ENCODE measurements at places on chromosomes 5 and 9. TPM values are rescaled to one million over a fixed set of nuclear protein-coding genes. Genes with fewer than 3 reads are reported as not detected.

The CCNO gene
- not detected for total RNA-seq

The HTR1A gene
- total RNA-seq = 5.0 TPM

The IFNA13 gene
- not detected for total RNA-seq

The PCDHB16 gene
- total RNA-seq = 8.2 TPM

The TEX48 gene
- not detected for total RNA-seq

The KIF27 gene
- total RNA-seq = 13.3 TPM

The IRGM gene
- total RNA-seq = 0.45 TPM

The BTNL8 gene
- not detected for total RNA-seq

The ZNF454 gene
- 13.9 TPM for total RNA-seq

The SMIM33 gene
- not detected for total RNA-seq

GRCh38 chr5:137344723-137345322 lies 154.3 kb downstream of the SPOCK1 start:
- DNase-seq = no peak

- DNase-seq = no peak
Measured at GRCh38 chr9:75885652-75886051, 4.8 kb upstream of the PCSK5 start.

DNA sequence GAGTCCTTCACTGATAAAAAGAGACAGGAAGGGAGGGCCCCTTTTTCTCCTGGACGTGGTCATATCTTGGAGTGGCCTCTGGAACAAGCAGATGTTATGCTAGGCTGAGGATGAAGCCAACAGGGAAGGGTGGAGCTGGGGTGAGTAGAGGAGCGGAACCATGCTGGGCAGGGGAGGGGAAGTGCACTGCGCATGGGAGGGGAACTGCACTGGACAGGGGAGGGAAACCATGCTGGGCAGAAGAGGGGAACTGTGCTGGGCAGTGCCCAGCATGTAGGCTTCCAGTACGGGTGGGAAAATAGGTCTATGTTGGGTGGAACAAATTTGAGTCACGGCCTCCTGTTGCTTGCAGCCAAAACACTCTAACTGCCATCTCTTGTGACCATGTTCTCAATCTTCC lies 19.3 kb upstream of the IRX4 start:
- DNase-seq = no peak

DNA sequence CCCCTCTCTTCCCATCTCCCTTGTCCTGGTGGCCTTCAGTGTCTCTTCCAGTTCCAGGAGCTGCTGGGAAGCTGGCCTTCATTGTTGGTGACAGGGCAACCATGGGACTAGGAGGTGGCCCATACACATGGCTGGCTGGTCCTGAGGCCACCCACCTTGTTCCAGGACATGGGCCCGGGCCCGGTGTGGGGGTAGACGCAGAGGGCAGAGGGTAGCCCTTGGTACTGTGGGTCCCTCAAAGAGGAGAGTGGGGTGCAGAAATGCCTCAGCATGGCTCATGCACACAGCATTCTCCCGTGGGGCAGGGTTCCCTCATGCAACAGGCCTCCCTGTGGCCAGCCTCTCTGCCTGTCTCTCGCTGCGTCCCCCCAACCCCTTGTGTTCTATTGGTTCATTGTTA lies 20.8 kb downstream of the SLC6A7 start:
- DNase-seq = no peak

- DNase-seq = no peak
Measured at GRCh38 chr5:103435136-103435889, 127.3 kb downstream of the NUDT12 start.

GRCh38 chr5:50666261-50667022 lies at the start of gene PARP8:
PARP8 (plus strand) TSS chr5:50666637; CDS start chr5:50667096, 459 bp downstream.
- DNase-seq = peak; percentile 5

DNA sequence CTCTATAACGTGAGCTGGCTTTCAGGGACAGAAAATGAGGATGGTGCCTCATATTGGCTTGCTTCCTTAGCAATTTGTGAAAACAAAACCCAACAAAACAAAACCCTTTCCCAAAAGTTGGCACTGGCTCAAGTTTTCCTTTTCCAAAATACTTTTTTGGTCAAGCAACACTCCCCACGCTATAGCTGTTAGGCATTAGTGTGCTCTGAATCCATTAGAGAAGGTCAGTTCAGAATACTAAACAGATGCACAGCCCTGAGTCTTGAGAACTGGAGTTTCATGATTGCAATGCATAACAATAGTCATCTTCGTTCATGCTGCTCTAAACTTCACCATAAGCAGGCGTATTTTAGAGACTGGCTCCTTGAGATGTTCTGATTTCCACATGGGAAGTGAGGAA lies 172.0 kb upstream of the KLF9 start:
- DNase-seq = no peak

GRCh38 chr5:612498-613424 lies 621 bp downstream of the CEP72 start:
- DNase-seq = no peak

DNA sequence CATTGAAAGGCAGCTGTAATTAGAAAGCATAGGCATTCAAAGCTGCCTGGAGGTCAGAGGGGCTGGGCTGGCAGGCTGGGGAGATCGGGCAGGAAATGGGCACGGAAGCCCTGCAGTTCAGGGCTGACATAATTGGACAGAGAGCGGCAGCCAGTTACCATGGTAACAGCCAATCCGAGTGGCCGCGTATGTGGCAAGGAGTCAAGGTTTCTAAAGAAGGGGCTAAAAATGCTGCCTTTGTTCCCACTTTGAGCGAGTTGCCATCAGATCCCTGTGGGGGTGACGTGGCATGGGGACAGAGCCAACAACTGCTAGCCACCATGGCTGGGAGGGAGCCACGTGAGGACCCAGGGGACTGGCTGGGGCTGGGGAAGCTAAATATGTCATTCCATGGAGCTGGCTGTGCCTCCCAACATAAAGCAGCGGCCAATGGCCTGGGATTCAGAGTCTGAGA lies 44.7 kb upstream of the NDFIP1 start:
- peak; percentile 95 for DNase-seq

- no peak for DNase-seq
Measured at GRCh38 chr5:160699301-160699700, 152.7 kb downstream of the ATP10B start.

- no peak for DNase-seq
Measured at GRCh38 chr5:76372323-76373054, 30.6 kb upstream of the IQGAP2 start.

- DNase-seq = no peak
Measured at GRCh38 chr9:124562328-124562727, 55.1 kb upstream of the NR5A1 start.

DNA sequence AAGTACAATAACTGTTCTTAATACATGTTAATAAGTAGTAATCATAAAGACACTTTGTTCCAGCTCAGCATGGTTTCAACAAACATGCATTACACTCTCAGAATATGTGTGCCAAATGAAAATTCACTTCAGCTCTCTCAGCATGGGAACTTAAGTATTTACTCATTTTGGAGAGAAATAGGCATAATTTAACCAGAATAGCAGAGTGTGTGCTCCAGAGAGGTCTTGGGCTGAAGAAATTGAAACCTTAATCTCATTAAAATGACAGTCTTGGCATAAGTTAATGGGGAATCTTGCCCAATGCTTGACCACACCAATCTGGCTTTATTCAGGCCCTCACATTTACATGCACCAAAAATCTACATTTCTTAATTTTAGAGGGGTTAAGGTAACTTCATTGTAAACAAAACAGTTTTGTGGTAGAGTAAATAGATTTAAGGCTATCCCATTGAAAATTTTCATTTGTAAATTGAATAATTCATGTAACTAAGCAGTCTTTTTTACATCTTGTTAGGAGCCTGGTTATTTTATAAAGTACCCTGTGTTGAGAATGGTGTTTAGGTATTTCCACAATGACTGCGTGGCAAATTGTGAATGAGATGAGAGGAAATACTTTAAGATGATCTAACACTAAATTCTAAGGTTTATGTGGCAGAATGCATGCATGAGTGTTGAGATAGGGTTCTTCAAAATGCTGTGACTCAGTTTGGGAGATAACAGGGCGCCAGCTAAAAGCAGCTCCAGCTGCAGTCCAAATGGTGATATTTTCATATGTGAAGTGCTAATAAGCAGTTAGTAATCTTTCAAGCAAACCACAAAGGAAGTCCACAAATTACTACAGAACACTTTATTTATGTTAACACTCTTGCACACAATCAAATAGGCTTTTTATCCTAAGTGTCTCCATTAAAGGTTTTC lies 11.3 kb upstream of the LOX start:
- DNase-seq = no peak

DNA sequence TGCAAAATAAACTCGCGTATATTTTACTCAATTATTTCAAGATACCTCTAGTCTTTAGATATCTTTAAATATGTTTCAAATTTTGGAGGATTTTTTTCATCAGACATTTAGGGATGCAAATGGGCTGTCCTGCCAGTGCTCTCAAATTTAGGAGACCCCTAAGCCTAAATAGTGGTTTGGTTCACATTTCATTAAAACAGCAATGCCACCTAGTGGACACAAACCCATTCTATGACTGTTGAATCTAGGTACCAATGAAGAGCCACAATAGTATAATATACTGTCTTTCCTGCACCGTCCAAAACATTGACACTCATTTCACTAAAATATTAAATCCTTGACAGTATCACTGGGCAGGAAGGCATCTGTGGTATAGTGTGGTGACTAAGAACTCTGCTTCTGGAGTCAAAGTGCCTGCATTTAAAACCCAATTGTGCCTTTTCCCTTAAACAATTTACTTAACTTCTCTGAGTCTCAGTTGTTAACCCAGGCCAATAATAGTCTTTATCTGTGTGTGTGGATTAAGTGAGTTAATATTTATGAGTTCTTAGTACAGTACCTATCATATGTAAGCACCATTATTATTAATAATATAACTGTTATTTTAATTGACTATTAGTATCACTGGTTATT lies 148.0 kb downstream of the RORB start:
- no peak for DNase-seq

DNA sequence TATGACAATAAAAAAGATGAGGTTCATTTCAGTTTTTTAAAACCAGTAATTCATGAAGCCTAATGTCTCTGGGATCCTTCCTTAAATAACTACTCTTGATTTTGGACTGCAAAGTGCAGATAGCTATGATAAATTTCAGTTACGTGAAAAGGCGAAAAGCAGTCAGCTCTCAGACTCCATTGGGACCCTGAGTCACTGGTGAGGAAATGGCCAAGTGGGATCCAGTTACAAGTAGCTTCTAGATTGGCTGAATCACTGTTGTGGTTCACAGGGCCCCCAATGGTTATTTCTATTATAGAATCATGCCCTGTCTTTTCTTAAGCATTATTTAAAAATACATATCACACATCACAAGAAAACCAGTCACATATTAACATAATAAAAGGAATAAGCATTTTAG lies 31.1 kb upstream of the PPP3R2 start:
- no peak for DNase-seq

GRCh38 chr9:77752554-77752953 lies 104.4 kb upstream of the GNA14 start:
- DNase-seq = no peak

All from cerebellum (tissue), 4 donors.